ENCODE measurements at places on chromosomes 12 and 14.
A peak's percentile ranks its signal among the peaks of the same experiment; 100 is the strongest.

GRCh38 chr14:30005114-30005808, 77.6 kb upstream of the PRKD1 start:
- peak; percentile 36 for DNase-seq

- no peak for DNase-seq
Measured at GRCh38 chr12:108788911-108789310, 57.6 kb upstream of the CORO1C start.

- DNase-seq, result no peak
Measured at GRCh38 chr14:65150898-65151608, 48.7 kb upstream of the MAX start.

- no peak for DNase-seq
Measured at GRCh38 chr12:47551426-47551851, 154.4 kb downstream of the RPAP3 start.

DNA sequence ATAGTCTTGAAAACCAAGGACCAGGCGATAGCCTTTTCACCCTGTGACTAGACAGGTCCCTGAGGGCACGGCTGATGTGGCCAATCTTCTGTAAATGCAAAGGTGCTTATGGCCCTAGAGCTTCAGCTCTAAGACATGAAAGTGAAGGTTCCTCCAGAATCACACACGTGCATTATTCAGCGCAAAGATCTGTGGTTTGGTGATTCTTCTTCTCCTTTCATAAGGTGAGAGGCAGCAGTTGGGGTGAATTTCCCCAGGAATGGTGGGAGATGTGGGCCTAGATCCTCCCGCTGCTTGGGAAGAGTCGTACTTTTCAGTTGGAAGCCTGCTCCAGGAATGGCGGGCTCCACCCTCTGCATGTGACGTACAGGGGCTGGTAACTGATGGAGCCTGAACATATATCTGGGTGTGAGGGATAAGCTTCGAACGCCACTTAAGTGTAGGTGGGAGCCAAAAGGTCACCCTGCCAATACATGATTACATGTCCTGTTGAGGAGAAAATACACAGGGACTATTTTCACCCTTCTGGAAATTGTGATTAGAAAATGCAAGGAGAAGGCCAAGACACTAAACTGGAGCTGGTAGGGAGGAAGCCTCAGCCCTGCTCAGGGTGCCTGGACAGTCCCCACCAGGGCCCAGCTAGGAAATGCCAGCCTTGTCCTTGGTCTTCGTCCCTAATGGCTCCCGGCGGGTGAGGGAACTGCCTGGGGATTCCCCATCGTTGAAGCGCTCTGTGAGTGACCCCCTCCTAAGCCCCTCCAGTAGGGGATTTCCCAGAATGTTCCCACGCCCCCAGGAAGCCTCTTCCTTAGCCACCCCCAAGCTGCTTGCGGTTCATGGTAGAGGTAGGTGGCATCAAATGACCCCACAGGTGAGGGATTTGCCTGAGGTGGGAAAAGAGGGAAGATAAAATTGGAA, 17.6 kb downstream of the BATF start:
- no peak for DNase-seq

- DNase-seq, result no peak
Measured at GRCh38 chr12:27398466-27398865, 48.1 kb upstream of the SMCO2 start.

DNA sequence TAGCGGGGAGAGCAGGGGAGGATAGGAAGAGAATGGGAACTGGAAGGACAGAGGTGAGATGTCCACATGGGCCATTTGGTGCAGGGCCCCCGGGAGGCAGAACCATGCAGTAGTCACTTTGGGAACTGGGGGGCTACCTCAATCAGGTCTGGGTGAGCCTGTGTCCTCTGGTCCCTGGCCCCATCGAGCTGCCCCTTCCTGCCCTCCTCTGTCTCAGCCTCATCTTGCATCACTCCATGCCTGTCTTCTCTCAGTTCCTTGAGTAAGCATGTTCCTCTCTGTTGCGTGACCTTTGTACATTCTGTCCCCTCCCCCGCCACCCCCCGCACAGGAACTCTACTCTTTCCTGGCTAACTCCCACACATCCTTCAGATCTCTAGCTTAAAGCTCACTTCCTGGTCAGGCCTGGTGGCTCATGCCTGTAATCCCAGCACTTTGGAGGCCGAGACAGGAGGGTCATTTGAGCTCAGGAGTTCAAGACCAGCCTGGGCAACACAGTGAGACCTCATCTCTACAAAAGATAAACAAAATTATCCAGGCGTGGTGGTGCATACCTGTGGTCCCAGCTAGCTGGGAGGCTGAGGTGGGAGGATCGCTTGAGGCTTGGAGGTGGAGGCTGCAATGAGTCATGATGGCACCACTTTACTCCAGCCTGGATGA, 23.2 kb downstream of the FOS start:
- peak; percentile 93 for DNase-seq

GRCh38 chr12:6866920-6867412, 365 bp upstream of the TPI1 start:
- DNase-seq, result peak; percentile 73

- peak; percentile 64 for DNase-seq
Measured at GRCh38 chr14:73173092-73173735, 36.9 kb downstream of the PSEN1 start.

DNA sequence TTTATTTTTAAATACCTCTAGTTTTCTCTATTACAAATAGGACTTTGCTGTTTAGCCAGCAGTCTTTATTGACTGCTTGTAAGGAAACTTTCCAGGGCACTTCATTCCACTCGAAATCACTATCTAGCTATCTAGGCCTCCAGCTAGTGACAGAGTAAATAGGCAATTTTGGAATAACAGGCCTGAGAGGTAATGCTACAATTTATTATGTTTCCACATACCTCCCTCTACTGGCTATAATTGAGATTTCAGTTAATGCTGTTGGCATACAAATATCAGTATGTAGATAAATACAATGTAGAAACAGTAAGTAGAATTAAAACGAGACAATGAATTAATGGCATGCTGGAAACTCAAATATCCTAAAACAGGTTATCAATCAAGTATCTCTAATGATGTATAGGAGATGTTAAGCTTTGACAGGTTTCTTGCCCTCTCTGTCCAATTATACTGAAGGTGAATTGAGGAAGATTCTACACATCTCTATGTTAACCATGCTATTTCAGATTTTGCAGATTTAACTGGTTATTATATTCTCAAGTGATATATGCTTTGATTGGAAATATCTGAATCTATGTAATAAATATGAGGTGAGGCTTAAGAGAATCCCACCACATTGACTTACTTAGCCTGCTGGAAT, 7.2 kb downstream of the DTD2 start:
- peak; percentile 56 for DNase-seq

GRCh38 chr14:80705241-80705980, 236.1 kb downstream of the CEP128 start:
- DNase-seq, result no peak

GRCh38 chr12:96064271-96064670, 28.9 kb upstream of the LTA4H start:
- no peak for DNase-seq

- no peak for DNase-seq
Measured at GRCh38 chr14:78566859-78567172, 396.6 kb downstream of the NRXN3 start.

DNA sequence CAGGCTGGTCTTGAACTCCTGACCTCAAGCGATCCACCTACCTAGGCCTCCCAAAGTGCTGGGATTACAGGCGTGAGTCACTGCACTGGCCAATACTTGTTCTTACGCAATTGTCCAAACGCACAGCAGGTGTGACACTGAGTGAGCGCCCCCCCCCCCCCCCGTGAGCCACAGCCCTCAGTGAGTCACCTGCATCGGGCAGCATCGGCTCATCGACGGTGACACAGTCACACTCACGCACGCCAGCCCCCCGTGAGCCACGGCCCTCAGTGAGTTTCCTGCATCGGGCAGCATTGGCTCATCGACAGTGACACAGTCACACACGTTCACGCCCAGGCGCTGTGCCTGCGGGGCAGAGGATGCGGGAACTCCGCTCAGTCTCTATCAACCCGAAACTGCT, 42.5 kb downstream of the GALNT9 start:
- DNase-seq, result no peak

DNA sequence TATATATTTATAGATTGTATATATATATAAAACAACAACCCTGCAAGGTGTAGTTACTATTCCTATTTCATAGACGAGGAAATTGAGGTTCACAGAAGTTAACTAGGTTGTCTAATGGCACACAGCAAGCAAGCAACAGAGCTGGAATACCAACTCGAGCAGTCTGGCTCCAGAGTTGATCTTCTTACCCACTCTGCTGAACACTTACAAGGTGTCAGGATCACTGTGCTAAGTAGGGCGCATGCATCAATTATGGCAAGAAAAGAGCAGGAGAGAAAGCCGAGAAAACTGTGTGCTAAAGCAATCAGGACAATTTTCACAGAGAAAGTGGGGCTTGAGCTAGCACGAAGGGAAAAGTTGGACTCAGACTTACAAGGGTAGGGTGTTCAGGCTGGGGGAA, 15.9 kb upstream of the ARMH4 start:
- DNase-seq, result no peak

DNA sequence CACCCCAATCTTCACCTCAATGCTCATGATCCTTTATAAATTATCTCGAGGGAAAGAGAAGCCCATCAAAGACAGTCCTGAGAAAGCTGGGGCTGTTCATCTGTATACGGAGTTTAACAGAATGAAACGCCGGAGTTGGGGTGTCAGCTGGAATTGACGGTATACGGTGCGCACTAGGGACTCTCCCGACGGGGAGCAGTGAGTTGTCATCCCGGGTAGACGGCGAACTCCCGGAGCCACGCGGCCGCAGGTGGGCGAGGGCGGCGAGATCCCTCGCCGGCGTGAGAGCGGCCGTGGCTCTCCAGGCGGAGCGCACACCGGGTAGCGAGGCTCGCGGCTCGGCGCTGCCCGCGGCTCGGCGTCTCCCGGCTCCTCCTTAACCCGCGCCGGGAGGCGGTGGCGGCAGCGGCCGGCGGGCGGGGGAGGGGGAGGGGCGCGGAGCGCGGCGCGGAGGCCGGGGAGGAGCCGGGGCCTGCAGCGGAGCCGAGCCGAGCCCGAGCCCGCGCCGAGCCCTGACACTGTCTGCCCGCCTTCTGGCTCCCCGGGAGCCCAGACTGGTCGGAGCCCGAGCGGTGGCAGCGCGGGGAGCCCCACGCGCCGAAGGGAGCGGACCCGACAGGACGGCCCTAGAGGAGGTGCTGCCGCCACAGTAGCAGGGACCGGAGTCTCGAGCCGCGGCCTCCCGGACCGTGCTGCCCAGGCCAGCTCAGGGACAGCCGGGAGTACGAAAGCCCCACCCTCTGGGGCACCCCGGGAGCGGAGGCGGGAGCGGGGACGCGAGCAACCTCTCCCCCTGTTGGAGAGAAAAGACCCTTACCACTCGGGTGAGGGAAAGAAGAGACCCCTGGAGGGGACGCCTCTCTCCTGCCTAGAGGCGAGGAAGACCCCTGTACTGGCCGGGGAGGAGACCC, at the start of gene FOXJ2:
TSS of gene FOXJ2 (plus strand) at position 475 of the 911 bp plus-strand sequence. CDS start 7,117 bp downstream, outside the sequence.
- peak; percentile 44 for DNase-seq

DNA sequence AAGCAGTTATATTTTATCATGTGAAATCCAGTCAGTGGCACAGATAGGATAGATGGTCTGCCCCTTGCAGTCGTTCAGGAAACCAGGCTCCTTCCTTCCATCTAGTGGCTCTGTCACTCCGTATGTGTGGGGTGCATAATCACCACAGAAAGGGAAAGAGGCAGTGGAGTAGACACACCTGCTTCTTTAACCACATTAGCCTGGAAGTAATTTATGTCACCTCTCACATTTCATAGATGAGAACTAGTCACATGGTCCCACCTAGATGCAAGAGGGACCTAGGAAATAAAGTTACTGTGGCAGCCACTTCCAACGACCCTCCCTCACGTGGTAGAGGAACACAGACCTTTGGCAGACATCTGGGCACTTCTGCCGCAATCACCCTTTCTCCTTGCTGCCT, 14.2 kb upstream of the RNU6-8 start:
- no peak for DNase-seq

- DNase-seq, result no peak
Measured at GRCh38 chr14:88934351-88934806, 109.9 kb downstream of the TTC8 start.

DNA sequence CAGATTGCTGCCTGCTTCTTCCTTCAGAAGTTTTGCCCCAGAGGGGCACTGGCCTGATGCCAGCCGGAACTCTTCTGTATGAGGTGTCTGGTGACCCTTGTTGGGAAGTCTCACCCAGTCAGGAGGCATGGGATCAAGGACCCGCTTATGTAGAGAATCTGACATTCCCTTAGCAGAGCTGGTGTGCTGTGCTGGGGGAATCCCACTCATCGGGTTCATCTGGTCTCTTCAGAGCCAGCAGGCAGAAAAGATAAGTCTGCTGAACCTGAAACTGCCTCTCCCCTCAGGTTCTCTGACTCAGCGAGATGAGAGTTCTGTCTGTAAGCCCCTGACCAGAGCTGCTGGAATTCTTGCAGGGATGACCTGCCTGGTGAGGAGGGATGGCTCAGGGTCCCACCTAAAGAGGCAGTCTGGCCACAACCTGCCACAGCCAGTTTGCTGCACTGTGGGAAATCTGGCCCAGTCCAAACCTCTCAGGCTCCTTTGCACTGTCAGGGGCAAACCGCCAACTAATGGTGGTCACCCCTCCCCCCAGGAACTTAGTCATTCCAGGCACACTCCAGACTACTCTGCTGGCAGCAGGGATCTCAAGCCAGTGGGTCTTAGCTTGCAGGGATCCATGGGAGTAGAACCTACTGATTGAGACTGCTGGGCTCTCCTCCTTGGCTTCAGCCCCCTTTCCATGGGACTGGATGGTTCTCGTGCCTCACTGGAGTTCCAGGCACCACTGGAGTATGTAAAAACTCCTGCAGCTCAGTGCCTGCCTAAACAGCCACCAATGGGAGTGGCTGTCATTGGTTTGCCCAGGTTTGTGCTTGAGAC, 4.1 kb downstream of the CLEC2D start:
- no peak for DNase-seq

GRCh38 chr12:30870491-30871265, 55.9 kb upstream of the TSPAN11 start:
- DNase-seq, result no peak

GRCh38 chr14:32469388-32470160, 140.5 kb downstream of the AKAP6 start:
- DNase-seq, result peak; percentile 23

DNA sequence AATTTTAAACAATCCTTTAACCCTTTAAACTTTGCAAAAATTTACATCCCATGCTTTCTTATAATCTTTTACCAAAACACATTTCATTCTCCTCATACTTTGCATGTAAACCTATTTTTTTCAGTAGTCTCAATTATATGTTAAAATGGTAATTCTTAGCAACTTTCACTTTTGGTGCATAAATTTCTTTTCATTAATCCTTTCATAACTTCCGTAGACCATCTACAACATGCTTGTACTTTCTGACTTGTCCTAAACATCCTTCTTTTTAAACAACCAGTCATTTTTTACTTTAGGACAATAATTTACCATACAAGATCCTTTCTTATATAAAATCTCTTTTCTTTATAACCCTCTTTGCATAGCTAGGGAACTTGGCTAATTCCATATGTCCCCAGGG, 19.5 kb downstream of the CCDC91 start:
- no peak for DNase-seq

- DNase-seq, result no peak
Measured at GRCh38 chr12:76018111-76018510, 13.5 kb downstream of the PHLDA1 start.

DNA sequence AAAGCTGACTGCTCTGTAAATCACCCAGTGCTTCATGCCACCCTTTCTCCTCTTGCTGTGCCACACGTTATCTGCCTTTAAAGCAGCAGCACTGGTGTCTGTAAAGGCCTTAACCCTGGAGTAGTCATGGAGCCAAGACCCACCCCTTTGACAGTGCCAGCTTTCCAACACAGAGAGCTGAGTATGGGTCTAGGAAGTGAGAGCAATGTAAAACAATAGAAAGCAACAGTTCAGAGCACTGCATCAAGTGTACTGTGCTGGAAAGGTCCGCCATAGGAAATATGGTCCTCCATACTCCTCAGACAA, 139.5 kb downstream of the DAD1 start:
- DNase-seq, result no peak

- no peak for DNase-seq
Measured at GRCh38 chr14:75562089-75562488, 16.3 kb upstream of the FLVCR2 start.

Data from AML-193 (cell line).